ENCODE measurements at places on chromosomes 1 and 21.

- no peak for DNase-seq
Observed at GRCh38 chr1:209929751-209930150, 8.3 kb upstream of the SYT14 start.

DNA sequence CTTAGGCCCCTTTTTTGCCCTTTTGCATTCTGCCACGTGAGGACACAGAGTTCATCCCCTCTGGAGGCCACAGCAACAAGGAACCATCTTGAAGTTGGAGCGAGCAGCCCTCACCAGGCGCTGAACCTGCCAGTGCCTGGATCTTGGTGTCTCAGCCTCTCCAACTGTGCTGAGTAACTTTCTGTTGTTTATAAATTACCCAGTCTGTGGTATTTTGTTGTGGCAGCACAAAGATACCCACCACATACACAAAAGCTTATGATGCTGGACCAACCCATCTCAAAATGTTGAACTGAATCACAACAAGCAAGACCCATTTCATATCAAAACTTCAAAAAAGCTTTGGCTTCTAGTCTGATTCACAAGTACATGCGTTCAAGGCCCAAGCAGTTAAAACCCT lies 649.9 kb downstream of the KIF26B start:
- no peak for DNase-seq

DNA sequence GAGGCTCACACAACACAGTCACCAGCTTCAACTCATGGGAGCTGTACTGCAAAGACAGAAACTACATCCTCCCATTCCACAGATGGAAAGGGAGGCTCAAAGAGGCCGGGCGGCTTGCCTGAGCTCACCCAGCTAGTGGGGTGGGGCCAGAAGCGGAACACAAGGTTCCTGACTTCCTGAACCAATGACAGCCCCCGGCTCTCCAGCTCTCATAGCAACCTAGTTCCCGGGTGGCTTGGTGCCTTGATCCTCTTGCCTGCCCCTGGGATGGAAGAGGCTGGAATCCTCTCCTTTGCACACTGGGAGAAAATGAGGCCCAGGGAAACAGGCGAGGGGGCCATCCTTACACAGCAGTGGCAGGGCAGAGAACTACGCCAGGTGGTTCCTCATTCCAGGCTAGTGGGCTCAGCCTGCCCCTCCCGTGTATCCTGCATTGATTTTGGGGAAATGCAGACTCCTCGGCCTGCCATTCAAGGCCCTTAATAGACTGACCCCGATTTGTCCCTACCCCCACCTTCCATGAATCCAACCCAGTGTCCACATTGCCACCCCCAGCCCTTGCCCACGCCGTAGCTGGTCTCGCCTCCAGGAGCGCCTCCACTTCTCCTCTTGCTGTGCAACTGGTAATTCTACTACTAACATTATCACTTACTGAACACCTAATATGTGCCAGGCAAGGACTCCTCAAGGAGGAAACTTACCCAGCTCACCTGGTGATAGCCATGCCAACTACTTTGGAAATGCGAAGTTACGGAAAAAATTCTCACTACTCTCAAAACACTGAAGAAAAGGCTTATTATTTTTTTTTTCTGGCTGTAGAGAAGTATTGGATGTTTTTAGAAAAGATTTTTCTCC lies 5.0 kb downstream of the RAP1GAP start:
- no peak for DNase-seq

DNA sequence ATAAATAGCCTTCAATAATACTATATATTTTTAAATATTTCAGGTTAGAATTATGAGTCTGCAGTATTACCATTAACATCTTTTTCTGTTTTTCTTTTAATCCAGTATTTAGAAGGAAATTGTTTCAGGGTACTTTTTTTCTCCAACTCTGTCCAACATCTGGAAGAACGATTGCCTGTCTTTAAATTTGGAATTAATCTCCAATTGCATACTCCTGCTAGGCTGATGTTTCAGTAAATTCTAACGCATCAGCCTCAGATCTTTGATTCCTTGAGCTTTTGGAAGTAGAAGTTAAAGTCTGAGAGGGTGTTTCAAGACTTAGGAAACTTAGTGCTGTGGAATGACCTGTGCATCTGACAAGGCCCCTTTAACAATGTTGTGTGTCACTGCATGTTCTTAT lies 20.3 kb downstream of the NFIA start:
- no peak for DNase-seq

- no peak for DNase-seq
Observed at GRCh38 chr1:203456577-203456976, 19.0 kb upstream of the PRELP start.

GRCh38 chr1:167412072-167412471 lies 106.3 kb downstream of the CD247 start:
- no peak for DNase-seq

GRCh38 chr1:7922301-7922700 lies 18.3 kb downstream of the TNFRSF9 start:
- no peak for DNase-seq

DNA sequence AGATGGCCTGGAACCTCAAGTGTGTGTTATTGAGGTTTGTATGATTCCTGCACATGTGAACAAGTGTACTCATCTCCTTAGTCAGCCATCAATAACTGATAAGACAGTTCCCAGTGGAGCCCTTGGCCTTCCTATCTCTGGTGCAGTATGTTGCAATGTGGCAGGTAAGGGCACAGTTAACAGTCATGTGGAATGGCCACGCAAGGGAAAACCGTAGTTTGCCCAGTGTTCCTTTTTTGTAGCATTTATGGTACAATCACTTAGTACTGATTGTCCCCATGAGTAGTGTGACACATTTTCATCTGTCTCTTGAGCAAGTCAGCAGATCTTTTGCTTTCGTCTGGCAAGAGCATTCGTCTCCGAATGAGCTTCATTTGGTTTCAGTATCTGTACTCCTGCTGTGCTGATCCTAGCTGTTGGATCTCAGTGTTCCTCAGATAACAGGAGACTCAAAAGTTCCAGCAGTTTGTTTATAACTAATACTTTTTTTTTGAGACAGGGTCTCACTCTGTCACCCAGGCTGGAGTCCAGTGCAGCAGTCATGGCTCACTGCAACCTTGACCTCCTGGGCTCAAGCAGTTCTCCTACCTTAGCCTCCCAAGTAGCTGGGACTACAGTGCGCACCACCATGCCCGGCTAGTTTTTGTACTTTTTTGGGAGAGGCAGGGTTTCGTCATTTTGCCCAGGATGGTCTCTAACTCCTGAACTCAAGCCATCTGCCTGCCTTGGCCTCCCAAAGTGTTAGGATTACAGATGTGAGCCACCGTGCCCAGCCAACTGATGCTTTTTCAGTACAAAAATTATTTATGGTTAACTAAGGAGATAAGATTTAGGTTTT lies 8.2 kb downstream of the CTPS1 start:
- no peak for DNase-seq
